ENCODE measurements at places on chromosomes 16 and 17.

DNA sequence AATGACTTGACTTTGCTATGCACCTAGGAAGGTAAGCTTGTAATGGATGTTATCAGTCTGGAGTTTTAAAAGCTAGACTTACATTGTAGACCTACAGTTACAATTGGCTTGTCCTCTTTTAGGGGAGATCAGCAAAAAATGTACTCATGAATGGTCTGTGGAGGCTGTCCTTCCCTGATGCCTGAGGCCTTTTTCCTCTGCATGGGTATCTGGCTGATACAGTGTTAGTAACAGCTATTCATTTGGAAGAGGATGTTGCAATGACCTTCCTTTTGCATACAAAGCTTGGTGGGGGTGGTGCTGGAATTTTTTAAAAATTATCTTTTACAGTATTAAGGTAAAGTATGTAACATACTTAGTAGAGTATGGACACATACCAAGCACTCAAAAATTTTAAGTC lies 525.5 kb downstream of the KIF2B start:
- DNase-seq: no peak

DNA sequence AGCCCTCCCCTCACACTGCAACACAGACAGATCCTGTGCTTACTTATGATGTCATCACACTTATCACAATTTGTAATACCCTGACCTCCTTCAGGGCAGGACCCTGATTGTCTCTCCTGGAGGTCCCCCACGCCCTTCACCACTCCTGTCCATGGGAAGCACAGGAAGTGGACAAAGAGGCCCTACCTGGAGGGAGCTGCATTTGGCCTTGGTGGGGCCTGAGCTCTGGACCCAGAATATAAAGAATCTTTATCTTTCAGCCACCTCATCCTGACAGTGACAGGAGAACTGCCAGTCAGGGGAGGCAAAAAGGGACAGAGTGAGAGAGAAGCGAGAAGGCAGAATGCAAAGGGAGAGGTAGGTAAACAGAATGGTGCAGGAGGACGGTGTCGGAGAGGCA lies 303.4 kb upstream of the N4BP1 start:
- no peak for DNase-seq

DNA sequence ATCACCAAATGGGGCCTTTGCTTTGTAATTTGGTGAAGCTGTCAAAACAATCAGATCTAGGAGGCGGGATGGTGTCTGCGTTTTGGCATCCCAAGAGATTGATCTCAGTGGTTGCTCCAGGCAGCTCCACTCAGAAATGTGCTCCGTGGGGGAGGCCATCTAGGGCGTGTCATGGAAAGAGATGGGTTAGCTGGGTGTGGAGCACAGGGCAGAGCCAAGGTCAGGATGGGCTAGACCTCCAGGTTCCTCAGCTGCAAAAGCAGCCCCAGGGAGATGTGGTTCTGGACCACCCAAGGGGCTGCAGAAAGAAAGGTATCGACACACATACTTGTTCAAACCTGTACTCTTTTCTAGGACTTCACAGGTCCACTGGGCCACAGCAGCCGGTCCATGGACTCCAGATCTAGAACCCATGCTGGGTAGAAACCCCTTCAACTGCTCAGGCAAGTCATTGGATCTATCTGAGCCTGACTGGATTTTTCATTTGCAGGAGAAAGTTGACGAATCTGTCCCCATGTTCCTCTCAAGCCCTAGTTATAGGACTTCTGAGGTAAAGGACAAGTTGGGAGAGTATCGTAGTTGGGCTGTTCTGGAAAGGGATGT lies 270.2 kb upstream of the RPL38 start:
- DNase-seq: no peak

GRCh38 chr16:25013751-25014499 lies 1.2 kb downstream of the ARHGAP17 start:
- no peak for DNase-seq

DNA sequence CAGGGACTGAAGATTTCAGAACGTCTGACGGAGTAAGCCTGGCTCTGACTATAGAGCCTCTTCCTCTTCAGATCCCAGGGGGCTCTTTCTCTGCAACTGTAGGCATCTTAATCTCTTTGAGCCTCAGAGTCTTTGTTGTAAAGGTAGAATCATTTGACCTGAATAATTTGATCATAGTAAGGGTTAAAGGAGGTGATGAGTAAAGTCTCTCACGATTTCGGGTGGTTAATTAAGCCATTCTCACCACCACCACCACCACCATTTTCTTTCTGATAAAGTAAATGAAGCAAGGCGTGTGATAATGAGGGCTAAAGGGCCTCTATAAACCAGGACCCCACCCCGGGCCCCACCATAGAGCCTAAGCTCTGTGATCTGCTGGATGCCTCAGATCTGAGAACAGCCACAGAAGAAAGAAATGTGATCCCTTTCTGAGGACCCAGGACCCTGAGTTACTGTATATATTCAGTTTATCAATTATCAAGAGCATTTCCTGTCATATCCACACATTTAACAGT lies 33.0 kb upstream of the ADAMTS18 start:
- no peak for DNase-seq

Measured in NCI-H748 treated with DMSO at 0.1 percent for 48 hours (cell line).